T-helper 2 cell (primary cell): ENCODE measurements at places on chromosomes 6 and 20.

- DNase-seq, result no peak
Observed at GRCh38 chr6:36725581-36725980, 28.0 kb downstream of the RAB44 start.

- peak; percentile 14 for DNase-seq
Observed at GRCh38 chr6:28303570-28303969, 22.2 kb downstream of the PGBD1 start.

GRCh38 chr6:158042245-158042798 is 60.7 kb downstream of the SYNJ2 start:
- DNase-seq, result no peak

DNA sequence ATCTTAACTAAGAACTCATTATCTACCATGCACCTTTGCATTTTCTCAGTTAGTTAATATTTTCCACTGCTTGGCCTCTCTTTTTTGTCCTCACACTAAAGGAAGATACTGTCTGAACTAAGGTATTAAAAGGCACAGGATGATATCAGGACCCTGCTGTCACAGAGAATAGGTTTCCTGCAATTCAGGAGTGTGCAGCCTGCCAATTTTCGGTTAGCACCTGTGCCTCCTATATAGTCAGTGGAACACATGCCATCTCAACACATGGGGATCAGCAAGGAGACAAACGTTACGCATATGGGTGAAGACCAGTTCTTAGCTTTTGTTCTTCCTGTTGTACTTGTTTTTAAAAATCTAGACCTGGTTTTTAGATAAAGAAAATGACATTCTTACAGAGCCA is 71.0 kb downstream of the FUT9 start:
- no peak for DNase-seq

- DNase-seq, result no peak
Observed at GRCh38 chr20:62296724-62297448, 5.9 kb upstream of the ADRM1 start.

- no peak for DNase-seq
Observed at GRCh38 chr20:57688864-57689263, 21.0 kb downstream of the PMEPA1 start.

- no peak for DNase-seq
Observed at GRCh38 chr6:100808638-100809275, 72.4 kb downstream of the ASCC3 start.

- DNase-seq, result no peak
Observed at GRCh38 chr6:28794175-28795002, 129.4 kb downstream of the TRIM27 start.

DNA sequence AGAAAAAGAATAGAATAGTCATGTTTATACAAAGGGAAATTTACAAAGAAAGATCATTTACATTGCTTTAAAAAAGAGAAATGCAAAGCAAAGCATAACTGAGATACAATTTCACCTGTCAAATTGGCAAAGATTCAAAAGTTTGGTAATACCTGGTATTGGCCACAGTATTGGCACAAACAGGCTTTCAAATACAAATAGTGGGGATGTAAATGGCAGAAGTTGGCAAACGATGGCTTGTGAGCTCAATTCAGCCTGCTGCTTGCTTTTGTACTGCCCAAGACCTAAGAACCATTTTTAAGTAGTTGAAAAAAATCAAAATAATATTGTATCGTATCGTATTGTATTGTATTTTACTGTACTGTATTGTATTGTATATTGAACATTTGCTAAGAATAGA is 194.5 kb upstream of the JAG1 start:
- no peak for DNase-seq

DNA sequence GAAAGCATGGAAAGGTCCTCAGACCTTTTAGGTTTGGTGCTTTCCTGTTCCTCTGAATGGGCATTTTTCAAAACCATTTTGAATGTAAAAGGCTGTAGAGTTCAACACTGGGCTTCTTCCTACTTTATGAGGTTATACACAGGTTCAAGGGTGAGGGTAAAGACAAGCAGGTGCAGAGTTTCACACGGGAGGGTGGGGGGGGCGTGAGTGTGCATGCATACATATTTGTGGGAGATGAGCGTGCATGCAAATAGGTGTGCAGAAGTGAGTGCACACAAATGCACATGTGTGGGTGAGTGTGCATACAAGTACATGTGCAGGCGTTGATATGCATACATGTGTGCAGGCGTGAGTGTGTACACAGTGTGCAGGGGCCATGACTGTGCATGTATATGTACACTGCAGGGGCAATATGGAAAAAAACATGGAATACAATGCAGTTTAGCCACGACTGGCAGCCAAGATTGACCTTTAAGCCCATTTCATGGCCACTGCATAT is 183.1 kb downstream of the GMPR start:
- DNase-seq, result peak; percentile 60

DNA sequence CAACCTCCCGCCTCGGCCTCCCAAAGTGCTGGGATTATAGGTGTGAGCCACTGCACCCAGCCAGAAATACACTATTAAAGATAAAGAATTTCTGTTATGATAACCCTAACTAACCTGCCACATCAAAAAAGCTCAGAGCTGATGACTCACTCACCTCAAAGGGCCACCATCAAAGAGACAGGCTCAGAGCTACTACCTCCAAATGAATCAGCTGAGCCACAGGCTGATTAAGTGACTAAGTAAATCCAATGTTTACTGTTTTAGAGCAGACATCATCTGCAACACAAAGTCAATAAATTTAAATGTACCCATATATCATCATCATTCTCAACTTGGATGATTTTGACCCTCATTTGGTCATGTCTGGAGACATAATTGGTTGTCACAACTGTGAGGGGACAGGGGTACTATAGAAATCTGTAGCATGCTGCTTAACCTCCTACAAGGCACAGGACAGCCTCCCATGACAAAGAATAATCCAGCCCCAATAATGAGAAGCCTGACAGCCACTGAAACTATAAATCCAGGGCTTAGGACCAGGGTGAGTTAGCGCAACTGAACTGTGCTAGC is 106.5 kb downstream of the ATP9A start:
- DNase-seq, result peak; percentile 7

DNA sequence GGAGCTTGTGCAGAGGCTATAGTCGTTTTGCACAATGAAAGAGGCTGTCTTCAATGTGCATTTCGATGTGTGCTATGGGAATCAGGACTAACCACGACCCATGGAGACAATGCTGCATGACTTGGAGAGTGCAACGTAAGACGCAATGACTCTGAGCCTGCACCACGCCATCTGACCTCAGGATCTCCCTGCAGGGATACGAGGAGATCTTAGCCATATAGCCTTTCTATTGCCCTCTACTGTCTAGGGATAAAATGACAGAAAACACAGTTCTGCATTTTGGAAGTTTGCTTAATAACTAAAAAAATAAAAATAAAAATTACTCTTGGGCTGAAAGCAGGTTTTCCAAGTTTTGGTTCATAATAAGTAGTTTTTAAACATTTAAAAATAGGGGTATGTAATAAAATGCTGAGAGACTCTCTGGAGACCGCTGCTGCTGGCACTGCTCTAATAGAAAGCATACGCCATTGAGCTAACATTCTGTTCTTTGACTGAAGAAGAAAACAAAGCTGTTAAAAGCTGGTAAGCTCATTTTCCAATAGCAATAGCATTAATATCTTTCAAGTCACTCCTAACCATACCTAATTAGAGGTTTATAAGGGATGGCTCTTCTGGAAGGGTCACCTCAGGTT is 87.2 kb downstream of the PDE7B start:
- no peak for DNase-seq

GRCh38 chr6:151958332-151958731 is 150.8 kb downstream of the ESR1 start:
- no peak for DNase-seq

- no peak for DNase-seq
Observed at GRCh38 chr20:60700728-60701127, 551.3 kb upstream of the CDH4 start.

DNA sequence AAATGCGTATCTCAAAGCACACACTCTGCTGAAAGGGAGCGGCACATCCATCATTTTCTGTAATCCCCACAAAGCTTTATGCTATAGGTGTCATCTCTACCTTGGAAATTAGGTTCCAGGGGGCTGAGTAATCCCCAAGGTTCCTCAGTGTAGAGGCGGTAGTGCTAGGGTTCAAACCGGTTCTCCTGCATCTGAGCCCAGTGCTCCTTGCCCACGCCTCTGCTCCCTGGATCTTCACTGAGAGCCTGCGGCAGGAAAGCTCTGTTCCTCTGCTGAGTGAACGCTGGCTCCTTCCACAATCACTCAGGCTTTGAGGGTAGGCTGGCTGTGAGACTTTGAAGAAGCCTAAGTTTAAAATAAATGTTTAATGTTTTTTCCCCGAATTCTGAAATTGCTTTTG is 24.9 kb downstream of the SLC22A23 start:
- no peak for DNase-seq

DNA sequence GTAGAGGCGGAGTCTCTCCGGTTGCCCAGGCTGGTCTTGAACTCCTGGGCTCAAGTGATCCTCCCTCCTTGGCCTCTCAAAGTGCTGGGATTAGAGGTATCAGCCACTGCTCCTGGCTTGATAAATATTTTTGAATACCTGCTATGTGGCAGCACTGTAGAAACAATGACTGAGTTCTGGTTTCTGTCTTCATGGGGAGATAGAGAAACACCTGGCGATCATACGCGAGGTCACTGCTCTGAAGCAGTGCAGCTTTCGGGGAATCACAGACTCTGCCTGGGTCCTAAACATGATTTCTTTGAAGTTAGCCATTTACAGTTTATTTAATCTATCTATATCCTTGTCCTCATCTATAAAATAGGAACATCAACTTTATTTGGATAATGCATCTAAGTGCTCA is 31.2 kb downstream of the DOK5 start:
- DNase-seq, result no peak

- DNase-seq, result peak; percentile 79
Observed at GRCh38 chr6:106520711-106521401, 108.4 kb downstream of the RTN4IP1 start.

- DNase-seq, result no peak
Observed at GRCh38 chr6:82712826-82713225, 349.2 kb downstream of the TPBG start.

DNA sequence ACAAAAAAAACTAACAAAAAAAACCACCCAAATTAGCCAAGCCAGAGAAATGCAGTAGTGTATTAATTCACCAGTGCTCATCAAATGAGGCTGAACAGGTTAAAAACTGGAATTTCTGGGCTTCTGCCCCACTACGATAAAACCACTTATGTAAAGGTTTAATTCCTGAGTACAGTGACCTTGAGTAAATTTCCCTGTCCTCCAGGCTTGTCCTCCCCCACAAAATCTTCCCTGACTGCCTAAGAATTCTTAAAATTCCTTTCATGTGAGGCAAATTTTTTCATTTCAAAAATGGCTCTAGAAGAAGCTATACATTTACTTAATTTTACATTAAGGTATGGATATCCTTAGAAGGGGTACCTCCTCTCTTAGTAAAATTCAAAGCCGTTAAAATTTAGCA is 80.1 kb upstream of the ID4 start:
- no peak for DNase-seq

DNA sequence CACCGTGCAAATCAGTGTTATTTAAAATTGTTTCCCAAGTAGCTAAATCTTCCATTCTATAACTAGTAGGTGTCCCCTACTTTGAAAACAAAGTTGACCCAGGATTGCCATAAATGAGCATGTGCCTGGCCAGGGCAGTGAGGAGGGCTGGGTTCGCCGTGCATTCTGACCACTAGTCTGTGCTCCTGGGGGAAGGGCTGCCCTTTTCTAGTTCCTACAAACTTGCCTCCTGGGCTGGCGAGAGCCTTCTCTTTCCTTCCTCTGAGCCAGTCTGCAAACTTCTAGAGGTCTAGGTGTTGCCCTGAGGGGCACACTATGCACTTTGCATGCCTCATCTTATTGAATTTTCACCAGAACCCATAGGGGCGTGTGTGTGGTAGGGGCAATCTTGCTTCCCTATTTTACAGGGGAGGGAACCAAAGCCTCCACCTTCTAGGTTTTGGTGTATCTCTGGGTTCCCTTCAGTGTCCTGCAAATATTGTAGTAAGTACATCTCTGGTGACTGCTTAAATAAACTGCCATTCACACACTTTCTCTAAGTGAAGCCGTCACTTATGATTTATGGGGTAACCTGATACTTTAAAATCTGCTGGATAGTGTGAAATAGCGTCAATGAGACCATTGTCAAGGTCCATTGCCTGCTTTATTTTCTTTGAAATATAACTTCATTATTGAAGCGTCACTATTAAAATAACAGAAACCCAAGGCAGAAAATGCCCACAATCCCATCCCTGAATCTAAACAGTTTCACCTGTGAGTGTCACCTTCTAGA is 42.2 kb downstream of the CDH26 start:
- DNase-seq, result no peak

- no peak for DNase-seq
Observed at GRCh38 chr6:78962448-78962847, 95.1 kb downstream of the IRAK1BP1 start.

GRCh38 chr6:5294392-5295211 is 33.3 kb downstream of the FARS2 start:
- no peak for DNase-seq

GRCh38 chr6:12327391-12327790 is 37.2 kb downstream of the EDN1 start:
- DNase-seq, result no peak

GRCh38 chr6:145199961-145200360 is 535.4 kb downstream of the EPM2A start:
- no peak for DNase-seq

DNA sequence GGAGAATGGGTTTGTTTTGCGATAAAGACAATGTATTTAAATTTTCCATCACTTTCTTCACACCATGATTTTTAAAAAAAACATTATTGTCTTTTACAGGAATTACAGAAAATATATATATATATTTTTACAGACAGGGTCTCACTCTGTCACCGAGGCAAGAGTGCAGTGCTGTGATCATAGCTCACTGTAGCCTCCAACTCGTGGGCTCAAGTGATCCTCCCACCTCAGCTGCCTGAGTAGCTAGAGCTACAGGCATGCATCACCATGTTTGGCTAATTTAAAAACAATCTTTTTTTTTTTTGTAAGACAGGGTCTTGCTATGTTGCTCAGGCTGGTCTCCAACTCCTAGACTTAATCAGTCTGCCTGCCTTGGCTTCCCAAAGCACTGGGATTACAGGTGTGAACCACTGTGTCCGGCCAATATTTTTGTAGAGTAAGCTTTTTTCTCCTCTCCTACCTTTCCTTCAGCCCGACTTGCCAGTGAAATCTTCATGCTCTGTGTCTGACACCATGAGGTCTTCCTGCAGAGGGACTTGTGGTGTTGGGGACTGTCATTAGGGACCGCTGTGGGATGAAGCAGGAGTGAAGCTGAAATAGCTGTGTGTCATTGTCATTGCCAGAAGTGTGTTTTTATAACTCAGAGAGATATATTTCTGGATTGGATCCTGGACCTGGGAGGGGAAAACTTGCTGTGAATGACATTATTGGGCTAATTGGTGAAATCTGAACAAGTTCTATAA is 13.2 kb downstream of the DSP start:
- no peak for DNase-seq

DNA sequence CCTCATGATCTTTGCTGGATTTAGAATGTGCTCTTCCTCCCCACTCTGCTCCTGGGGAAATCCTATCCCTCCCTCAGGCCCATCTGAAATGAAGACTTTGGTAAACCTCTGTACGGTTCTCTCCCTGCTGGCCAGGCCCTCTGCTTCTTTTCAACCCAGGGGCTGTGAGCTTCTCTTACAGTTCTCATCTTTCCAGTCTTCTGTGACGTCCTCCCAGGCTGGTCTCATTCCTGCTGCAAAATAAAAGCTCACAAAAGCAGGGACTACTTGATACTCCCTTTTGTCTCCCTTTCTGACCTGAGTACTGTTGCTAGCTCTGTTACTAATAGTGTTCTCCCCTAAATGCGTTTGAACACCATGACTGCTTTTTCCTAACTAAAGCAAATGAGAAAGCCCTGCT is 46.3 kb downstream of the UNC5CL start:
- no peak for DNase-seq
